ENCODE measurements at places on chromosomes 11 and 22.
A peak's percentile ranks its signal among the peaks of the same experiment; 100 is the strongest.

GRCh38 chr22:25748140-25748539 lies 6.2 kb downstream of the MYO18B start:
- DNase-seq: no peak

- DNase-seq: no peak
Observed at GRCh38 chr11:10838083-10838482, 19.8 kb downstream of the ZBED5 start.

GRCh38 chr11:134022748-134023147 lies 46.1 kb upstream of the JAM3 start:
- DNase-seq: no peak

GRCh38 chr11:36186340-36187175 lies 102.7 kb downstream of the COMMD9 start:
- DNase-seq: peak; percentile 93

GRCh38 chr11:18078909-18079308 lies 27.0 kb downstream of the SAAL1 start:
- DNase-seq: no peak

- no peak for DNase-seq
Observed at GRCh38 chr11:8773916-8774539, 91.4 kb downstream of the RPL27A start.

DNA sequence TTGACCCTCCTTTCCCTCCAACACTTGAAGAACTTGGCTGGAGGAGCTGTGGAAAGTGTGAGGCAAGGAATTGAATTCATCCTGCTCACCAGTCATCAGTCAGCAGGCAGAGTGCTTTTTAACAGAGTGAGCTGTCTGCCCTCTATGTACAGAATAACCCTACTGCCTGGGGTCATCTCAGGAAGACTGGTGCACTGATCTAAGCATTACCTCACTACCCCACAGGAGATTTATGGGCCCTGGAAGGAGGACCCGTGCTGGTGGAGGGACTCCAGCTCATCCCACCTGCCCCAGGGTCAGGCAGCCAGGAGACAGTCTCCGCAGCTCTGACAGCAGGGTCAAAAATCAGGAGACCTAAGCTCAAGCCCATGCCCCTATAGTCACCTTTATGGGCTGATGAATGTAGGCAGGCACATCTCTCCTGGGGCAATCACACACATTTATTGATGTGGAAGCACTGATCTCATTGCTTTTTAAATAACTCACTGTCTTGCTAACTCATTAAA lies 270.8 kb upstream of the SESN3 start:
- DNase-seq: no peak

DNA sequence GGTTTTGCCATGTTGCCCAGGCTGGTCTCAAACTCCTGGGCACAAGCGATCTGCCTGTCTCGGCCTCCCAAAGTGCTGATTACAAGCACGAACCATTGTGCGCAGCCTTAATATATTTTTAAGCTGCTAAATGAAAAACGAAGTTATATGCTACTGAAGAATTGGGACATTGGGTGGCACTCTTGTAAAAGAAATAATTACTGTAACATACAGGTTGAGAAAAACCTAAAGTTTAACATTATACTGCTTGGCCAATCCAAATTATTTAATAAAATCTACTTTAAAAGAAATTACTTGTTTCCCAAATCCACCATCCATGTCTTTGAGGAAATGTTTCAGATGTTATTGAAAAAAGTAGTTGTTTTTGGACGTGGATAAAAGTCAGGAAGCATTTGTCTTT lies 37.9 kb upstream of the ARHGAP32 start:
- DNase-seq: no peak

DNA sequence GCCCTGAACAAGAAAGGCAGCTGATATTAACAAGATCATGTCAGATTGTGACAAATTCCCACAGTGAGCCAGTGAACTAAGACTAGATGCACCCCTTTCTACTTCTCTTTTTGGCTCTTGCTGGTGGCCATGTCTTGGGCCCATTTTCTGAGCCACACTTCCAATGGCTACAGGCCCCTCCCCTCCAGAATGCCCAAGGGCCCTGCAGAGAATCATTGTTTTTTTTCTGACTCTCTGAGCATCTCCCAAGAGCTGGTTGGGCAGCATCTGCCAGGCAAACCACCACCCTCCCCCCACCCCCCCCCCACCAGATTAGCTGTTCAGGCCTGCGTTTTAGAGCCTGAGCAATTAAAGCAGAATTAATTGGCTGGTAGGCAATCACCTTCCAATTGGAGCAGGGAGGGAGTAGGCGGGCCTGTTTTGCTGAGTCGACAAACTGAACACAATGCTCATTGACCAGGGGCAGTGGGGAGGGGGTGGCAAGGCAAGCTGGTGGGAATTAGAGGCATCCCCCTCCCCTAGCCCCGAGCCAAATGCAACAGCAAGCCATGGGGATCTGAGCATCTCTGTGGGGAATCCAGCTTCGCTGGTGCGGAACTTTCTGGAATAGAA lies 541.4 kb downstream of the MN1 start:
- DNase-seq: peak; percentile 83

DNA sequence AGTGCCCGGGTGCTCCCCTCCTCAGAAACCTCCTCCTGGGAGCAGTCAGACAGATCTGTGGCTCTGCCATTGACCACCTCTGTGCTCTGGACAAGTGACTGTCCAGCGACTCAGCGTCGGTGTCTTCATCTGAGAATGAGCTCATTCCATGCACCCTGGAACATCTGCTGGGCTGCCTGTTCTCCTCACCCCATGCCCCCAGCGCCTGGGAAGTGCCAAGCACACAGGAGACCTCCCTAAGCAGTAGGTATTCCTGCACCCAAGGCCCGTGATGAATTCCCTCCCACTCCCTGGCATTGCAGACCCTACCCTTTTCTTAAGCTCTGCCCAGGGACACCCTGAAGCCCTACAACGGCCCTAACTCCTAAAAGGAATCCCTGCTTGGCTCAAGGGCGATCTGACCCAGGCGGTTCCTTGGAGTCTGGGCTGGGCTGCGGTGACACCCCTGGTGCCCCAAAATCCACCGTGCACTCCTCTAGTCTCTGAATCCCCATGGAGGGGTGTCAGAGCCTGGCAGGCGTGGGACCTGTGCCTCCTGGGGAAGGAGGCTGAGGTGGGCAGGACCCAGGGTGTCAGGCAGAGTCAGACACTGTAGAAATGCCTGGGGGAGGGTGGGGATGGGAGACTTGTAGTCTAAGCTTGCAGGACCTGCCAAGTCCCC lies 92.0 kb downstream of the CEP164 start:
- no peak for DNase-seq

DNA sequence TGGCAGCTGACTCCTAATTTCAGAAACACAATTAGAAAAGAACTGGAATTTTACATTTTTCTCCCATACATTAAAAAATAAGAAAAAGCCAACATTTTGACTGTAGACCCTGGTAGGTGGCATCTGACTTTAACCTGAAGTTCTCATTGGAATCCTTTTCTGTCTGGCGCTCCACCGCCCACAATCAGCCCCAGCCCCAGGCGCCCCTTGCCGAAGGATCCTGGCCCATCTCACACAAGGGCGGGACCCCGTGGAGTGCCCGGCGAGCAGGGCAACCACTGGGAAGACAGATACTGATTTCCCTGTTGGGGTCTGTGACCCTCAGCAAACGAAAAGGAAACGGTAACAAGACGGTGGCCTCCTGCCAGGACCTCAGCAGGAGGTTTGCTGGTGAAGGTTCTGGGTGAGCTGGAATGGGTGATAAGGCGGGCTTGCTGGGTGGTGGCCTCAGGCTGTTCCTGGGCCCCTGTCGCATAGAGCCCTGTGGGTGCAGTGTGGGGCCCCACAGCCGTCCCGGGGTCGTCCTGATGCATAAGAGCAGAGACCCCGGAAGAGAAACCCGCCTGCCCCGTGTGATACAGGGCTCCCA lies 15.7 kb downstream of the TSPO start:
- DNase-seq: no peak

GRCh38 chr11:26333906-26334305 lies 2.0 kb downstream of the ANO3 start:
- no peak for DNase-seq

- DNase-seq: no peak
Observed at GRCh38 chr11:71987521-71987920, 11.2 kb upstream of the IL18BP start.

DNA sequence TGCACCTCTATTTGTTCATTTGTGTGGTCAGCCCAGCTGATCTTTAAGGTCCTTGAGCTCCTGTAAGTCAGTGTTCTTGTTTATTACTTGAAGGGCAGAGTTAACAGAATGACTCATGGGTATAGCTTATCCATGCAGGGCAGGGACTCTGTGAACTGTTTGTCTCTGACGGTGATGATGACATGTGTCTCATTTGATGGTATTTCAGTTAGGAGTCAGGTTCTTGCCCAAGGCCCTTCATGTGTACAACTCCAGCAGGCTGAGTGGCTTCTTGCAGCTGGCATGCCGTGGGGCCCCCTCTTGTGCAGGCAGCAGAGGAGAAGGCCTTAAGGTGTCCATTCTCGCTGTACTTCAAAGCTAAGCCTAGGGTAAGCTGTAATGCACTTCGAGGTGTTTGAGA lies 165.1 kb downstream of the DBX1 start:
- DNase-seq: no peak

DNA sequence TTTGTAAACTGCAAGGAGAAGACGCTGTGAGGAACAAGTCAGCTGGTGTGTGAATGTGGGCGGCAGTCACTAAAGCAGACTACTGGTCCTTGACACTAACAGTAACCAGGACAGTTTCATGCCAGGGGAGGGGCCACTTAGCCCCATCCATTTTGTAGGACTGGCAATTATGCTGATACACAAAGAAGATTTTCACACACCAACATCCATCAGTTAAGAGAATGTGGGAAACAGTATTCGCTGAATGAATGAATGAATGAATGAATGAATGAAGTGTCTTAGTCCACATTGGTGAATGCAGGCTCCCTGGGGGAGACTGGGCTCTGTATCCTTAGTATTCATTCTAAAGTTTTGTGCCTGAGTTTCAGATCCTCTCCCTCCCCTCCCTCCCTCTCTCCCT lies 590.4 kb downstream of the BRD1 start:
- no peak for DNase-seq

- no peak for DNase-seq
Observed at GRCh38 chr22:41540006-41540315, 4.3 kb downstream of the POLR3H start.

- no peak for DNase-seq
Observed at GRCh38 chr11:57095896-57096295, 85.9 kb upstream of the LRRC55 start.

GRCh38 chr22:17931400-17931825 lies 92.9 kb downstream of the MICAL3 start:
- peak; percentile 22 for DNase-seq

DNA sequence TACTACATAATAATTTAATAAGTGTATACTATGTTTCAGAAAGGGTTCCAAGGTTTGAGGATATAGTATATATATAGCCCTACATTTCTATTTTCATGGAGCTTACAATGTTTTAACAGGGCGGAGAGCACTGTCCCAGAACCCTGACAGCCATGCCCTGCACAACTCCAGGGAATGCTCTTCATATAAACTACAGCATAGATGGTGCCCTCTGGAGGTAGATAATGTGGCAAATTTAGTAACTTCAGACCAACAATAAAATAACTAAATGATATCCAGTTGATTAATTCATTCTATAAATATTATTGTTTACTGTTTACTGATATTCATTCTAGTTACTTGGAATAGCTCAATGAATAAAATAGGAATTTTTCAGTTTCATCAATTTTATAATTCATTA lies 693.7 kb upstream of the CCDC179 start:
- DNase-seq: no peak

GRCh38 chr22:22408731-22409696 lies 99.5 kb downstream of the ZNF280B start:
- no peak for DNase-seq

DNA sequence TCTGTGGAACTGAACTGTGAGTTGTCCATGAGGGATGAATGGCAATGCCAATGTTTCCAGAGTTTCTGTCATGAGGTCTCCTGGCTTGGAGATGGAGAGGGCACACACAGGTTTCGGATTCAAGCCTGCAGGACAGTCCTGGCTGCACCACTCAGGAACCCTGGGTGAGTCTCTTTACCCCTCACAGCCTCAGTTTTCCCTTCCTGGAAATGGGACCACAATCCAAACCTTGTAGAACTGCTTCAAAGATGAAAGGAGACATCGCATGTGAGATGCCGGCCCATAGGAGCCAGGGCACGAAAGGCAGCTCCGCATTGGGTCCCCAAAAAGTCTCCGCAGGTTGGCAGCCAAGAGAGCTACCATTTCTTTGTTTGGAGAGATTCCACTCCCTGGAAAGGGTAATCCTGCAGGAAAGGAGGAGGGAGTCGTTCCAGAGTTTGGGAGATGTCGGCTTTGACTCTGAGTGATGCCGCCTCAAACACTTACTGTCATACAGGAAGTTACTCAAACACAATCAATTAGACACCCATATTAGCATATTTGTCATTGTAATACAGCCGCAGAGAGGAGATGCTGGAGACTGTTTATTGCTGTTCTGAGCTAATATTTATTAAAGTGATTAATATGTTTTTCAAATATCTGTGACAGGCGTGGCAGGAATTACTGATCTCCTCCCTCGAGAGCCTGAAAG lies 318.3 kb downstream of the MN1 start:
- DNase-seq: no peak

DNA sequence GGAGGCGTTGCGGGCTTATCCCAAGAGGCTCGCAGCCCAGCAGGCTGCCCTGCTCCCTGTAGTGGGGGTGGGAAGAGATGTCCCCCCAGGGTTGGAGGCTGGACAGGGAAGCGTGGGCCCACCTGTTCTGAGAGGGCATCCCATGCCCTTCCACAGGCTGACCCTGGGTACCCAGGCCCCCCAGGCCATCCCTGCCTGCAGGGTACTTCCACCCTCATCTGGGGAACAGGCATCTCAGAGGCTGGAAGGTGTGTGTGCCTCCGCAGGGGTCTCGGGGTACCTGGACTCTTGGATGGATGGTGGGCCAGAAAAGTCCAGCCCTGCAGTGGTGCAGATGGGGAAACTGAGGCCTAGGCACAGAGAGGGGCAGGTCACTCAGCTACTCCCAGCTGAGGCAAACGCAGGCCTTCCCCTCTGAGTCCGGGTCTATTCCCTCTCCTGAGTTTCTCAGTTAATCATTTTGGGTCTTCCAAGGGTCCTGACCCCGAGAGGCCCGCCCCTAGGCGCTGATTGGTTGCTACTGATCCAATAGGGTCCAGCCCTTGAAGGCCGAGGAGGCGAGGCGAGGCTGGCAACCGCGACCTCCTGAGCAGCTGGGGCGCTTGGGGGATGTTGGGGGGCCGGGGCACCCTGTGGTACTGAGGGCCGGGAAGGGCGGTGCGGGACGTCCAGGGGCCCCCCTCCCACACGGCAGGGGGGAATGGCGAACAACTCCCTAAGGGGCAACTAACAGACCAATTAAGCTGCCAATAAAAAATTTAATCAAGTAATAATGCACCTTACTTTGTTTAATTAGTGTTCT lies 23.8 kb downstream of the FLRT1 start:
- DNase-seq: no peak

DNA sequence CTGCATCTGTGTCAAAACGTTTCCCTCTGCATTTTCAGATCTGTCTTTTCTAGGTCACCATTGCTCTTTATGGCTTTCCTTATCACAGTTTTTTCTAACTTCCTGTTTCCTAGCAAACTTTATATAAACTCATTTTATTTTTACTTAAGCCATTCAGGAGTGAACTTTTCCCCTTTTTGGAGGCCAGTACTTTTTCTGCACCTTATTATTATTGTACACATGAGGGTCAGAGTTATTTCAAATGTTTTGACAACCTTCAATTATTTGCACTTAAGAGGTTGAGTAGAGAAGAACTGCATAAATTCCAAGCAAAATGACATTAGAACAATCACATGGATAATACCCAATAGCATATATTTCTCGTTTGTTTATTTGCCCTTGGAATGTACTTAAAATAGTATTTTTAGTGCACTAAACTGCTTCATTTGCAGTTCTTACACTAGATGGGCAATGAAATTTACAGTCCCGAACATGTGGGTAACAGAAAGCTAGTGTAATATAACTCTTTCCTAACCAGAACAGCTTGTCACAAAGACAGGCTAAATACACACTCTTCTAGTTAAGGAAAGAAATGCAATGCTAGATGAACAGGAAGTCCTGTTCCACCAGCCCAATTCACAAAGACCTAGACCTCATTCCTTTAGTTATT lies 79.5 kb downstream of the UBASH3B start:
- no peak for DNase-seq
